ENCODE measurements at places on chromosomes 12 and 14.
A peak's percentile ranks its signal among the peaks of the same experiment; 100 is the strongest.

GRCh38 chr12:116319233-116319897, 41.9 kb upstream of the MED13L start:
- no peak for DNase-seq

DNA sequence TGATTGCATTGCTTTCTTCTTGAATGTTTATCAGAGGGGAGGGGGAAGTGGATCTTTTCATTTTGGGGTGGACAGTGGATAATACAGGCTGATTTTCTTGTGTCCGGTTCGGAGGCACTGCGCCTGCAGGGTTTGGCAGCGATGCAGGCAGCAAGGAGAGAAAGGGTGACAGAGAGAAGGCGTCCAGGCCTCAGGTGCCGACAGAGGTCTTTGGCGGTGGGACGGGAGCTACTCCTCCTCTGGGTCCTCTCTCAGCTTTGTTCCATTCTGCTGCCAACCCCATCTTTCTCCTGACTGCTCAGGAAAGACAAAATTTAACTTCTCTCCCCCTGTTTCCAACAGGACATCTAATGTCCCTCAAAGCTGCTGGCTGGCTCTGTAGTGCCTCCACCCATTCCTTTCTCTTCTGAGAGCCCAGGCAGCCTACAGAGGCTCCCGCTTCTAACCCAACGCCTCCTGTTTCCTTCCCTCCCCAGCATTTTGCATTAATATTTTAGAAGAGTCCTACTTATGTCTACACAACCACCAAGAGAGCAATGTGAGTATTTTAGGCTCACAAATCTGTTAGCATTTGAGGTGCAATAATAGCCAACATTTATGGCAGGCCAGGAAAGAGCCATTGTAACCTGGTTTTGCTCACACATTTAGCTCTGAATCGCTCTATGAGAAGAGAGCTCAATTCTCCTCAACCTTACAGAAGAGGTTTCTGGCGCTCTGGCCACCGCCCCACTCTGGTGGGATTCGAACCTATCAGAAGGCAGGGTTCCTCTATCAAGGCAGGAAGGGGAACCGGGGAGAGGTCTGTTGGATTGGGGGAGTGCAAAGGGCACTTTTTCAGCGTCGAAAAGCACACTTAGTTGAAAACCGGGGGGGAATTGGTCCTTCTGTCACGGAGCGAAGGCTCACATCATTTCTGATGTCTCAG, 7.1 kb upstream of the TBX5 start:
- no peak for DNase-seq

DNA sequence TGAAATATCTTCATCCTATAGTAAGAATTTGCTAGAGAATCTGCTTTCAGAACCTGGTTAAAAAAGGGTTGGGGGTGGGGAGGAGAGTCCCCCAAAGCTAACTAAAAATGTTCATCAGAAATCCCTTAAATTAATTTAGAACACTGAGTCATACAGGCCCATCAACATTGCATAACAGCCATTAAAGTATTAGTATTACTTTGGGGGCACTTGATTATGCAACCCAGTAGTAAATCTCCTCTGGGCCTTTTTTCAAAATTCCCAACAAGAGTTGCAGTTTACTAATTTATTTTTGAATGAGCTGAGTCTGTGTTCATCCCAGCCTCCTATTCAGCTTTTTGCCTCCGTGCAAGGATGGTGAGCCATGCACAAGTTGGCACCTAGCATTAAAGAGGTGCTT, 8.8 kb upstream of the SLC24A4 start:
- DNase-seq, result no peak

DNA sequence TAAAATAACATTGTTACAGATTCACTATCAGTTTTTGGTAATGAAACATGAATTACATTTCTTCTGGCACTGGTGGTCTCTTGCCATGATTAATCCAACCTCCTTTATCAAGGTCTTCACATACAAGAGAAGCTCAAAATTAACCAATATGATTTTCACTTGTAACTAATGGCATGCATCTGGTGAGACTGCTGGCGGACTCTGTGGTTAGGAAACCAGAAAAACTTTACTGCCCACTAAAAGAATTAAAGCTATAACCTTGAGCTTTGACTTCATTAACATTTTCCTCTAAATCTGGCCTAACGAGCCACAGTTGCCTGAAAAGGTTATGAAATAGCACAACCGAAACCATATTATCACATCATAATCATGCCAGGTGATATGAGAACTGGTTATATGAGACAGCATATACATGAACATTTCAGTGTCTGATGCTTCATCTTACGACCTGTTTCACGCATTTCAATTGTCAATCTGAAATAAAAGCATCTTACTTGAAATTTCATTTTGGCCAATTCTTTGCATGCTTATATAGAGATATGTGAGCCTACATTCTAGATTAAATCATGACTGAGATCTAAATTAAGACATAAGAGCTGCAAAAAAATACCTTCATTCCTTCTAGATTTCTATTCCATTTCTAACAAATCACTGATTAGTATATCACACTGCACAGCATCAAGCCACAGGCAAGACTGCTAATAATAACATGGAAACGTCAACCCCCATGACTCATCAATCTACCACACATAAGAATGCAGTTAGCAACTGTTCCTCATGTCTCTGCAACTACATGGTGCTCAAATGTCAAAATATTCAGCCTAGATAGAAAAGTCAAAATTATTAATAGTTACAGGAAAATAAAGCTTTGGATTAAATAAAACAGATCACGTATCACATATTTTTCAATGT, 89.3 kb downstream of the OSBPL8 start:
- peak; percentile 79 for DNase-seq

- DNase-seq, result no peak
These were observed 11.3 kb downstream of the MAPK1IP1L start for GRCh38 chr14:55062517-55063351.

DNA sequence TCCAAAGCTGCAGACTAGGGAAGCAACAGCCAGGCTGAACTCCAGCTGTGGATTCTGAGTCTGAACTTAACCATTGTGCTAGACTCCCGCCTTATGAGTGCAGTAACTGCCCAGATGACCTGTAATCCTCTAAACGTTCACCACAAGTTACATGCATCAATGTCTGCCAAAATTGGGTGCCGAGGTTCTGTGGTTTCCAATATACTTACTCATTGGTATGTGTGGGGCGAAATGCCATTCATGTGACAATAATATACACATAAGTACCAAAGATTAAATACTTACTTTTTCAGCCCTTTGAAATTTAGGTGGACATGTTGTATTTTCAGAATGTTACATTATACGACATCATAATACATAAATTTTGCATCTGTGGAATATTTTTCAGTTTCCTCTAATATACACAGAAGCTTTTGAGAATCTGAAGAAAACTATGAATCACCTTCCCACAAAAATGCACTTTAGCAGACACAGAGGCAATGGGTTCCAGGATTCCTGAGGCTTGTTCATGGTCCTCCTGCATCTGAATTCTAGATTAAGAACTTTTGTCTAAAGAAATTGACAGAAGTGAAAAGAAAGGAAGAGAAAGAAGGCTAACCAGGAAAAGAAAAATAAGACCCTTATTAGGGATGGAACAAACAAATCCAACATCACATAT, 31.7 kb downstream of the GRIP1 start:
- DNase-seq, result no peak

- no peak for DNase-seq
These were observed 4.3 kb upstream of the NIN start for GRCh38 chr14:50835280-50835679.

DNA sequence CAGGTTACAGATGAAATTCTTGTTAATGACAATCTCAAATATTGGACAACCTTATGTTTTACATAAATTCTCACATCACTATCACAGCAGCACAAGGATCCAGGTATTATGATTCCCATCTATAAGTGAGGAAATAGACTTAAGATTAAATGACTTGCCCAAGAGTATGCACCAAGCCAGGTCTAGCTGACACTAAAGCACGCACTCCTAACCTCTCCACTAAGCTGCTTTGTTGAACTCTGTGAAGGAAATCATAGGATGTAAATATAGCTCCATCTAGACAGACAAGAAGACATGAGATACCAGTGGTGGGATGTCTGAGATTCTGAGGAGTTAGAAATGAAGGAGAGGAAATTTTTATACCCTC, 87.9 kb downstream of the PHLDA1 start:
- DNase-seq, result no peak

DNA sequence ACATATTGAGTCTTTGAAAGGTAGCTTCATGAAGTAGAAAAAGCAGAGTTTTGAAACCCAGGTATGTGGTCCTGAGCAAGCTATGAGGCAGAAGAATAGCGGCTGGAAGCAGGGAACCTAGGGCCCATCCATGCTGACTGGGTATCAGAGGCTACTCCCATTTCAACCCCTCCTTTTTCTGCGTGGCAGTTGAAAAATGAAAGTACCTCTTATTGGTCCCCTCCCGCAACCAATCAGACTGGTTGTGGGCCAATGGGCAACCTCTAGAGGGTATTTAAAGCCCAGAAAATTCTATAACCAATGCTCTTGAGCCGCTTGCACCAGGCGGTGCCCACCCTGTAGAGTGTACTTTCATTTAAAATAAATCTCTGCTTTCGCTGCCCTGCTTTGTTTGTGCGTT, 1.6 kb upstream of the SNRPF start:
- no peak for DNase-seq
